Jurkat, Clone E6-1 (cell line): ENCODE measurements at places on chromosomes 2 and 18.

DNA sequence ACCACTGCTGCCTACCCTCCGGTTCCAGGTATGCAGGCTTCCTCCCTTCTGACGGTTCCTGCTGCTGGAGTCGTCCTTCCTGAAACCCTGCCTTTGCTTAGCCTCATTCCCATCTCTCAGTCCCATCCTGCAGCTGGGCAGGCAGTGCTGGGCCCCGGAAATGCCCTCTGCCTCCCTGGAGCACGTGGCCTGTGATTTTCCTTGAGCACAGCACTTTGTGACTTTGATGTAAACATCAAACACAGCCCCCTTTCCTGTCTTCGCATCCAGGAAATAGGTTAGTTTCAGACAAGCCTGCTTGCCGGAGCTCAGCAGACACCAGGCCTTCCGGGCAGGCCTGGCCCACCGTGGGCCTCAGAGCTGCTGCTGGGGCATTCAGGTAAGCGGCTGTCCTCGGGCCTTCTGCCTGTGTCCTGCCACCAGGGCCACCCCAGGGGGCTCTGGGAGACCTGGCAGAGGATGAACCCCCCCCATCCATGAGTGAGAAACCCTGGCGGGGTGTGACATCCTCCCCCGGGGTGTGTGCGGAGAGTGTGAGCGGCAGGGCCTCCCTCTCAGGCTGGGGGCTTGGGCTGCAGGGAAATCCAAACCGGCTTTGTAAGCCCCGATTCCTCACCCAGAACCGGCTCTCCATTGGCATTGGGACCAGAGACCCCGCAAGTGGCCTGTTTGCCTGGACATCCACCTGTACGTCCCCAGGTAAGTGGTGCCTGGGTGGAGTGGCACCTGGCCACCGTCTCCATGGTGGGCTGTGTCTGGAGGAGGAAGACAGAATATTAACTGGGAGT, at the start of gene ZAP70:
Gene ZAP70 (plus strand): TSS at position 281 of the 788 bp plus-strand sequence. CDS start 10,461 bp downstream, outside the sequence.
- DNase-seq, result peak; percentile 97

DNA sequence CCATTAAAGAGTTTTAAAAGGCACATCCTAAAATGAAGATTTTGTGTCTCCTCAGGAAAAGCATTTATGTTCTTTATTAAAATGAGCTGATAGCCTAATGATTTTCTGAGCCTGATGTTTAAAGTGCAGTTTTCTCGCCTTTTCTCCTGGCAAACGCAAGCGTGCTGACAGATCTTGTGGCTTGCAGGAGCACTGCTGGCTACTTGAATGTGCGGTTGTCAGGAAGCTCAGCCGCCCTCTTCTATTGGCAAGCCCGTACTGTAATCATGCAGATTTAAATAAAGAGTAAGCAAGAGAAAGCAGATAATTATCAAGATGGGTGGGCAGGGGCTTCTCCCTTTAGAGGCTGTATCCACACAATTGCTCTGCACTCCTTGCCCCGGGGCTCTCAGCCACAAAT, 139.5 kb upstream of the SPHKAP start:
- no peak for DNase-seq

DNA sequence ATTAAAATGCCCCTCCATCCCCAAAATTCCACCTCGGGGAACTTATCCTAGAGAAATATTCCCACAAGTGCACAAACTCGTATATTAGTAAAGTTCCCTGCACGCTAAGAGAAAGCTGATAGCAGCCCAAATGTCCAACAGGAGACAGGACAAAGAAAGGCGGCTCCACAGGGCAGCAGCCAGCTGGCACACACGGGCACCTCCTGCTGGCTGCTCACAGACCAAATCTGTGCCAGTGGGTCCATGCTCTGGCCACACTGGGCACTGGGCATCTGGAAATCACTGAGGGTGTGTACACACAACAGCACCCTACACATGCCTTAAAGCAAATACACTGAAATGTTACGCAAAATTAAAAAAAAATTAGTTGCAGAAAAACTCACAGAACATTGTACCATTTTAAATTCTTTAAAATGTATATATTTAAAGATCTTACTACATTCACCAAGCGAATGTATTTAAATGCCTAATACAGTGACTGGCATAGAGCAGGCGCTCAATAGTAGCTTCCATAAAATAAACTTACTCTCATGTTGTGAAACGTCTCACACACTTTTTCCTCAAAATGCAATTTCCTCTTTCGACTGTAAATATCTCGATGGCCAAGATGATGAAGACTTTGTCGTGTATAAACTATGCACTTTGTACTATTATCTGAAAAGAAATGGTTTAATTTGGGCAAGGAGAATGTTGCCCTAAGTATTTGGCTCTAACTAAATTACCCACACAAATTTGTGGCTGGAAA, 19.4 kb downstream of the ZNF516 start:
- DNase-seq, result no peak

DNA sequence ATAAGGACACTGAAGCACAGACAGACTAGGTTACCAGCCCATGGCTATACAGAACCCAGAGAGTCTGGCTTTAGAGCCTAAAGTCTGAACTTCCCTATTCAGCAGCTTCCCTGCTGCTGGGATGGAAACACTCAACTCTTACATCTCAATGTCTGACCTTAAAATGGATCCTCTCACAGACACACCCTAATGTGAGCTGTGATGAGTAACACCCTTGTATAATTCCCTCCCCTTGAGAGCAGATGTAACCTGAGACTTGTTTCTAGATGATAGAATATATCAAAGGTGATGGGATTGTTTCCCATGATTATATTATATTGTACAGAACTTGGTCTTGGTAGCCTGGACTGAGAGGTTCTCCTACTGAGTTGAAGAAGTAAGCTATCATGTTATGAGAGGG, 577.1 kb upstream of the KLHL29 start:
- no peak for DNase-seq

DNA sequence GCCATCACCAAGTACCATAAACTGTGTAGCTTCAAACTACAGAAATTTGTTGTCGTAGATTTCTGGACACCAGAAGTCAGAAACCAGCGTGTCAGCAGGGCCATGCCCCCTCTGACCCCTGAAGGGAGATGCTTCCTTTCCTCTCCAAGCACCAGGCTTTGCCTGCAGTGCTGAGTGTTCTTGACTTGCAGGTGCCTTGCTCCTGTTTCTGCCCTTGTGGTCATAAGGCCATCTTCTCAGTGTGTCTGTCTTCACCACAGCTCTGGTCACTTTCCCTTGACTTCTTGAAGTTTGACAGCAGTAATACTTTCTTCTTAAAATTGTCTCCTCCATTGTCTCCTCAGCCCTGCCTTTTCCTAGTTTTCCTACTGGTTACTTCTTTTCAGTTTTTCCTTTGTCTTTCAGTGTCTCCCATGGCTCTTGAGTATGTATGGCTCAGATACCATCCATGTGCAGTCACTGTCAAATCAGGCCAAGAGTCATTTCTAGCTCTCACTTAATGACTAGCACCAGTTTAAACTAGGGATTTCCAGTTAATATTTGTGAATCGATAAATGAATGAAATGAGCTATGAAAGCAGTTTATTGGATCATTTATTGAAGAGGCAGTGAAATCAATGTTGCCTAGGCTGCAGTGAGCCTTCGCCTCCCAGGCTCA, 91.2 kb upstream of the RANBP2 start:
- DNase-seq, result no peak
